Stimulated activated CD8-positive, alpha-beta memory T cell treated with anti-CD3 and anti-CD28 coated beads, Interleukin-7, amount 100 ng/mL, for 4 hours (primary cell): ENCODE measurements at places on chromosomes 7 and 10.

DNA sequence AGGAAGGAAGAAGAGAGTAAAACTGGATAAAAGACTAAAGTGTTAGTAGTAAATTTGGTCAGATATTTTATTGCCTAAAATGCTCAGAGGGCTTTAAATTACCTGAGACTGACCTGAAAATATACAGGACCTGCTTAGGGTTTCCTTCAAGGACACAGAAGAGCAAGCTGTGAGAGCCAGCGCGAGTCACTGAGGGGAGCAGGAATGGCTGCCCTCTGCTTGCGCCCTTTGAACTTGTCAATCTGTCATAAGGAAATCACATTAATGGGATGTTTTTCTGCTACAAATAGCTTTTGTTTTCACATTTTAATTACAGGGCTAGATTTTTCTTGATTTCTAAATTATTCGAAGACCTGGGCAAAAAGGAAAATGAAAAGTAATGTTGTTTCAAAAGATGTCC is 26.9 kb downstream of the DNAJB9 start:
- DNase-seq = no peak

- no peak for DNase-seq
Observed at GRCh38 chr10:100913470-100913865, 705 bp downstream of the SLF2 start.

DNA sequence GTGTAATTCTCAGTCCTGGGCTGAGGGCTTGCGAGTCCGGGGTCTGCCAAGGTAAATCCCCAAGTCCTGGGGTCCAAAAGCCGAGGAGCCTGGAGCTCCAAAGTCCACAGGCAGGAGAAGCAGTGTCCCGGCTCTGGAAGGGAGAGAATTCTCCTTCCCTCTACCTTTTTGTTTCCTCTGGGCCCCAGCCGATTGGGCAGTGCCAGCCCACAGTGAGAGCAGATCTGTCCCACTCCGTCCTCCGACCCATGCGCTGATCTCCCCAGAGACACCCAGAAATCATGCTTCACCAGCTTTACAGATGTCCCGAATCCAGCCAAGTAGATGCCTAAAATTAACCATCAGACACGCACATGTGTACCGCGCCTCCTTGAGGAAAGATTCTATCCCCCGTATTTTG is 8.1 kb upstream of the VIPR2 start:
- no peak for DNase-seq

DNA sequence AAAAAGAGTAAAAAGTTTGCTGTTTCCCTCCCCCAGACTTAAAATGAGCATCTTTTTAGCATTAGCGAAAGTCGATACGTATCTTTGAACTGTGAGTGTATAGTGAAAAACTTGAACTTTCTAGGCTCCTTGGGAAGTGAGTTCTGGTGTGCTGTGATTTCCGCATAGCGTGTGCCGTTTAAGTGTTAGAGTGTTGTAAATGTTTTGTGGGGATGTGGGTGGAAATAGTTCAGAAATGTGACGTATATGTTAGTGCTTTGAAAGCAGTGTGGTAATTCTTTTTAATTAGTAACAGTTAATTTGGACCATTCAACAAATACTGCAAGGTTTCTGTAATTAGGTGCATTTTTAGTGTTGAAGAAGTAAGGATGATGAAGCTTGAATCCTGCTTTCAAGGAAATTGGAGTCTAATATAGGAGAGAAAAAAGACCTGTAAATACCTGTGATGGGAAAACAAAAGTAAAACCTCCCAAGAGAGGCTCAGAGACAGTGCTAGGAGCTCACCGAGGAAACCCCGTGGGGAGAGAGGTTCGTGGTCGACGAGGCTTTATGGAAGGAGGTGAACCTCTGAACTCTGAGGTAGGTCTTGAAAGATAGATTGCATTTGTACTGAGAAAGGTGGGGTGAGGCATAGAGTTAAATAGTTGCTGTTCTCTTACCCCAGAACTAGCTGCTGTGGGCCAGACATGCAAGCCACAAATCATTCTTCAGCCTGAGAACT is 40.8 kb downstream of the RBM33 start:
- peak; percentile 6 for DNase-seq

- no peak for DNase-seq
Observed at GRCh38 chr10:95646160-95646559, 10.4 kb downstream of the ALDH18A1 start.

GRCh38 chr7:17123020-17123419 is 175.4 kb upstream of the AHR start:
- no peak for DNase-seq

DNA sequence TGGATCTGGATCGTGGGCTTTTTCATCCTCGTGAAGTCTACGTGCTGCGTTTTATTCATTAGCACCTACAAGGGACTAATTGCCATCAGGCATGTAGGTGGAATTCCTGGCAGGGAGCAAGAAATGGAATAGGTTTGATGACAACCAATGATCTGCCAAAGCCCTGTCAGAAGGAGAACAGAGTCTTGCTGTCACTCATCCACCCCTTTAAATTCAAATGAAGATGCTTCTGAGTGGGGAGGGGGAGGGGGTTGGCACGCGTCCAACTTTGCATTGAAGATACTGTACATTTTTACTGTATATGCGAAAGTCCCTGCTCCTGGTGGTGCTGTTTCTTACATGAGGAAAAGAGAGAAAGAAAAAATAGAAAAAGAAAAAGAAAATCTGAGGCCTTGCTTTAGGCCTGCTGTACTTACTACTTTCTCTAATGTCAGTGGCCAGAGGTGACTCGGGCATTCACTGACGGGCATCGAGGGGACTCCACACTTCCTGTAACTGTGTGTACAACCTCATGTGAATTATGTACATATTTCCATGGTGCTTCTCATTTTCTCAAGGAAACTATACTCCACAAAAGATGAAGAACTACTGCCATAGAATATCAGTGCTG is 569.1 kb downstream of the INHBA start:
- no peak for DNase-seq

DNA sequence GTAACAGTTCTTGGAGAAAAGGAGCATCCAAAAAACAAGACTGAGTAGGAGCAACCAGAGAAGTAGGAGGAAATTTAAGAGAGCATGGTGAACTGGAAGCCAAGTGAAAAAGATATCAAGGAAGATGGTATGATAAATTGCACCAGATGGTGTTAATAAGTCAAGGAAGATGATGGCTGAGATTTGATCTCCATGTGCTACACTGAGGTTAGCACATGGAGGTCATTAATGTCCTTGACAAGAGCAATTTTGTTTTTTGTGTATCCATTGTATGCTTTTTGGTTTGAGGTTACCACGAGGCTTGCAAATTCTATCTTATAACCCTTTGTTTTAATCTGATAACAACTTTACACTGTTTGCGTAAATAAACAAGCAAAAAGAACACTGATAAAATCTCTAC is 11.3 kb upstream of the PTTG1IP2 start:
- DNase-seq = no peak

DNA sequence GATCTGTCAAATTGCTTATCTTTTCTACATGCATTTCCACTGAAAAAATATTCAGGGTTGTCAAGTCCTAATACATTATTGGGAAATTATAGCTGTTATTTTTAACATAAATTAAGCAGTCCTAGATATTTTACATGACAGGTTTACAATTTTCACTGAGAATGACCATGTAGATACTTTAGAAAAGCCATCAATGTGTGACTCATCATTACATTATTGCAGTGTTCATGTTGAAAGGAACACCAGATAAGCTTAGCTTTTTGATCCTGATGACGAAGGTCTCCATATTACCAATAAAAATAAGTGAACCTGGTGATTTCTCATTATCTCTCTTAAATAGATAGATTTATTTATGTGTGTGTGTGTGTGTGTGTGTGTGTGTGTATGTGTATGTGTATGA is 529.5 kb upstream of the PCDH15 start:
- no peak for DNase-seq
